Posterior vena cava (tissue), 2 donors: ENCODE measurements at places on chromosomes 2 and 18. TPM values are rescaled to one million over a fixed set of nuclear protein-coding genes. Genes with fewer than 3 reads are reported as not detected.

GRCh38 chr2:27843992-27844391, 46.2 kb downstream of the RBKS start:
- DNase-seq, result no peak

DNA sequence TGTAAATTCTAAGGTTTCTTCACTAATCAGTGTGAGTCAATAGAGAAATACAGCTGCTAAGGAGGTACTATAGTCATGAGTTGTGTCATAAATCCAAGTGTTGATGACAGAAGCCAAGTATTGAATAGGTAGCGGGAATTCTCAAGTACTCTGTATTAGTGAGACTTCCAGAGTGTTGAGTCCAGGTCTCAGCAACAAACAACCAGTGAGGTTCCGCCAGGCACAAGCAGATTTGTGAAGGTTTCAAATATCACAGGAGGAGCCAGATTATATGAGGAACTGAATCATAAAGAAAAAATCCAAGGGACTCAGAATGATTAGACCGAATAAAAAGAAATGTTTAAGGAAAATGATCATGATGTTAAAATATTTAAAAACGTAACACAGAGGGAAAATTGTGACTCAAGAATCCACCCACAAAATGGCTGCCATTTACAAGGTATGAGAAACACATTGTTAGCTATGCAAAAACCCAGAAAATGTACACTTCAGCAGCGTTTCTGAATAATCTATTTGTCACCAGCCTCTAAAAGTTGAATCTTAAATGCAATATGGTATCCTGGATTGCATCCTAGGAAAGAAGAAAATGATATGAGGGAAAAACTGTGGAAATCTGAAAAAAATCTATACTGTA, 27.3 kb upstream of the EVA1A start:
- DNase-seq, result no peak

- DNase-seq, result no peak
These were observed 16.8 kb upstream of the AGFG1 start for GRCh38 chr2:227455200-227455599.

DNA sequence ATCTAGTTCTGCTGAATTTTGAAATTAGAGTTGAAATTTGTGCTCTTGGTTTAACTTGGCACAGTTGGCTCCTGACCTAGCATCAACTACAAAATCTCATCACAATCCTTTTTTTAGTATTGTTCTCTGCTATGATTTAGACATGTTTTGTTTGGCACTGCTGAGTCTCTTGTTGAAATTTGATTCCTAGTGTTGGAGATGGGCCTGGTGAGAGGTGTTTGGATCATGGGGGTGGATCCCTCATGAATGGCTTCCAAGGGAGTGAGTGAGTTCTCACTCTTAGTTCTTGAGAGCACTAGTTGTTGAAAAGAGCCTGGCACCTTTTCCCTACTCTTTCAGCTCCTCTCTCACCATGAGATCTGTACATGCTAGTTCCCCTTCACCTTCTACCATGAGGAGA, 605.6 kb upstream of the SLC39A10 start:
- DNase-seq, result no peak

CCDC141 gene
- 6.2 TPM for total RNA-seq

- peak; percentile 94 for DNase-seq
These were observed 50.2 kb upstream of the SIGLEC15 start for GRCh38 chr18:45775241-45775676.

DNA sequence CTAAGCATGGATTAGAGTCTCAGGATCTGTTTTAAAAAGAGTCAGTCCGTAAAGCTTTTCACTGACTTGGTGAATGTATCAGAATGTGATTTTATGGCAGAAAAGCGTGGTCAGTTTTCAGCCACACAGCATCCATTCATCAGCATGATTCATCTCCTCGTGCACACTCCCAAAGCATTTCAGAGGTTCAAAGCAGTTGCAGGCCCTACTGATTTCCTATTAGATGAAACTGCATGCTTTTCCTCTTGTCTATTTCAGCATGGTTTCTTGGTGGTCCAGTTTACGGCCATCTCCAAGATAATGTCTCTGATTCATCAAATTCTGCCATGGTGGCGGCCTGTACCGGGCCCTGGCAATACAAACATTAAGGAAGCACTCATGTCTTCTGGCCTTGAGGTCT, 4.8 kb upstream of the PARD6G start:
- DNase-seq, result no peak

SERPINB3 gene
- not detected for total RNA-seq

GRCh38 chr2:29705616-29706015, 215.8 kb downstream of the ALK start:
- no peak for DNase-seq

DNA sequence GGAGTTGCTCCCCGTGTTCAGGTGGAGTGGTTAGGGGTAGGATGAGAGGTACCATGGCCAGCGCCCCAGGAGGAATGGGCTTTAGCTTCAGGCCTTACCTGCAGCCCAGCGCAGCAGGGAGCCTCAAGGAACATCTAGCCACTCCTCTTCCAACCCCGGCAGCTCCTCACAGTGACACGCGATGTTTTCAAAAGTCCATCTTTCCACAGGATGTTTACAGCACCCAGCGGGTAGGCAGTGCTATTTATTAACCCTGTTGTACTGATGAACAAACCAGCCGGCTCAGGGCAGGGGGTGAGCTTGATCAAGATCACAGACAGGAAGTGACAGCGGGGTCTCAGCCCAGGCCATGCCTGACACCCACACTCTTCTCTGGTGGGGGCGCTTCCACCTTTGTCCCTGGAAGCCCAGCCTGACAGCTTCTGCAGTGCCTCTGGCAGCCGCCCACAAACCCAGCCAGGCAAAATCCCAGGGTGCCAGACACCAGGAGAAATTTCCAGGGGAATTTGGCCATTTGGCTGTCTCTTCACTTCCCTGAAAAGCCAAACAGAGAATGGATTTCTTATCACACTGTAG, 18.4 kb upstream of the PRLH start:
- peak; percentile 61 for DNase-seq

GRCh38 chr2:224883700-224884099, 158.6 kb downstream of the DOCK10 start:
- DNase-seq, result no peak

HAAO gene
- 15.0 TPM for total RNA-seq

DNA sequence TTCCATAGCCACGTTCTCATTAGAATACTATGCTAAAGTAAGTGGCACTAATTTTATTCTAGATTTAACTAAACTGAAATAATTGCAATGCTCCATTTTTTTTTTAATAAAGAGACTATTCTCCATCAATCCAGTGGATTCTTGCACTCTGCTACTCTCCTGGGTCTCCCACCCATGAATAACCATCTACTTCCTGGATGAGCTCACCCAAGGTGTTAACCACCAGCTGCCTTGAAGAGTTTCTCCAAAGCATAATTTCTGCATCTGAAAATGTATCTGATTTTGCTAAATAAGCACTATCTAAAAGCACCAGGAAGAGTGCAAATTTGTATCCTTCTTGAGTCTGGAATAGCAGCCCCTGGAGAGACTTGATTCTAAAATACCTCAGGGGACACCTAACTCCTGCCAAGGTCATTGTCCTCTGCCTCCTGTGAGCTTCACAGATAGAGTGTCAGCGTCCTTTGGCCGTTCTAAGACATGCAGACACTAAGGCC, 41.6 kb upstream of the SH3BP4 start:
- DNase-seq, result no peak

DNA sequence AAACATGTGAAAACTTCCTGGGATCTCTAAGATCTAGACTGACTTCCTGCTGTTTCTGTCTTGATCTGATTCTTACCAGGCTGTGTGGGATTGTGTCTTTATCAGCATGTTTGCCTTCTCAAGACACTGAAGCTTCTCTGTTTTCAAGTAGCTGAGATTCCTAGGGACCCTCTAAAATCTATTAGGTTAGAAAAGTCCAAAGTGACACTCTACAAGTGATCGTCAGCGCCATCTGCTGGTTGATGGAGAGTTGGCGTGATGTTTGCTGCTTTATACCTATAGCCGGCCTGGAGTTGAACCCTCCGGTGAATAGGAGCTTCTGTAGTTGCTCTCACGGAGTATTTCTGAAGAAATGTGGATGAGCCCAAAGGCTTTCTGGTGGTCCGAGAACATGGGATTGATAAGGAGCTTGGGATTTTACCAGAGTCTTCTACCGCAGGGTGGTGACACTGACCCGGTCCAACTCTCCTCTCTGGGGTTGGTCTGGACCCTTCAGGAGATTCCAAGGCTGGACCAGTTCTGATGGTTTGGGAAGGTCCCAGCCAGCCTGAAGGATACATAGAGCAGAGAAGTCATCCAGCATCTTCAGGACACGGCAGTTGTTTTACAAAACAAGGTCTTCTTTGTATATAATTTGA, 96.0 kb upstream of the TTC39C start:
- DNase-seq, result peak; percentile 90

PTPRN gene
- not detected for total RNA-seq

DNA sequence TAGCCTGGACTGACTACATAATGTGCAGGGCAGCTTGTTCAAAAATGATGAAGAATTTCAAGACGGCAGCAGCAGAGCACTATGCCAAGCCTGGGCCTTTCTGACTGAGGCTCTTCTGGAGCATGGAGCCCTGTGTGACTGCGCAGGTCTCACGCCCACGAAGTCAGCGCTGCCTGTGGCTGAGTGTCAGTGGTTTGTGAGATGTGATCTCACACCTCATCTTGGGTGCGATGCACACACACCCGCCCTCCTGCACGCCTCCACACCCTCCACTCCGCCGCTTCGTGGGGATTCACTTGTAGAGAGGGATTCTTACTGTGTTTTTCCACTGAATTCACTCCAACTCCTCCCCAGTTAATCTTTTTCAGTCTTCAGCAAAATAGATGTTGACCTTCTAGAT, 103.9 kb downstream of the VIT start:
- no peak for DNase-seq

- DNase-seq, result no peak
These were observed 147.5 kb upstream of the TTC39C start for GRCh38 chr18:23867006-23867405.

GRCh38 chr2:194567661-194568017, 1089.4 kb upstream of the SLC39A10 start:
- DNase-seq, result no peak

GRCh38 chr18:62332964-62333695, 8.0 kb downstream of the TNFRSF11A start:
- no peak for DNase-seq

GRCh38 chr2:795531-796041, 118.4 kb upstream of the TMEM18 start:
- no peak for DNase-seq

- no peak for DNase-seq
These were observed 88.6 kb upstream of the BCL11A start for GRCh38 chr2:60641811-60642788.

DNA sequence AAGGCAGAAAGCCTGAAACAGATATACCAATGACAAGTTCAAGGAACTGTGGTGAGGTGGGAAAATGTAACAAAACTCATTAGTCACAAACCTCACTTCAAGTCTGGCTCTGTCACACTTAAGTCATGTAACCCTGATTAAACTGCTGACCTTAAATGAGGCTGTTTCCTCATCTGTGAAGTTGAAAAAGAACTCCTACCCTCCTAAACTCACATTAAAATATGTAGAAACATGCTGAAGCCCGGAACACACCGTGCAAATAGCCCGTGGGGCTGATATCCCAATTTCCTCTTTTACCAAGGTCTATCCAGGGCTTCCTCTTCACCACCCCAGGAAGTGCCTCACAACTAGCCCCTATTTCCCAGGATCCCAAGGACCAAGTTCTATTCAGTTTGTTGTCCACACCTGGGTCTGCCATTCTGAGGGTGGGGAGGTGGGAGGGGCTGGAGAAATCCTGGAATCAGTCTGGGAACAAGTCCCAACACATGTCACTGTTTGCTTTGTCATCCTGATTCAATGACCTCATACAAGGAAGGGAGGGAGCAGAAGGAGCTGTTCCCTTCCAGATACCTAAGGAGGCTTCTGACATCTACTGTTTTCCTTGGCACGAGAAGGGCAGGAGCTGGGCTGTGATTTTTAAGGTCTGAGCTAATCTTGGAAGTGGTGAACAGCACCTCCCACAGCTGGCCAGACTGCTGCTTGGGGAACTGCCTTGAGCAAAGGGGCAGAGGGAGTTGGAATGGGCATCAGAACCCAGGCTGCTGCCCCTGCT, 42.3 kb downstream of the SLC4A1AP start:
- DNase-seq, result peak; percentile 89

DNA sequence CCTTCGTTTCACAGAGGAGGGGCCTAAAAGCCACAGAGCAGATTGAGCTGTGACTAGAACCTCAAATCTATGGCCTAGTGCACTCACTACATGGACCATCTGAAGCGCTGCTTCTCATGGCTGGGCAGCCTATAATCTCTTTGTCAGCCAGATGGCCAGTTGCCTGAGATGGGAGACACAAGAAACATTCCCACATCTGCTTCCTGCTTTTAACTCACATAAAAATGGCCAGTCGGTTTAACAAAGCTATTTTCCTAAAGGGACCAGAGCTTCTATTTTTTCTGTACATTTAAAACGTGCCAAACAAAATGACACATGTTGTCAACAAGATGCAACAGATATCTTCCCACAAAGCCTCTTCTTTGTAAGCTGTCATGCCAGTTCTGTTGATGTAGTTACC, 173.8 kb downstream of the GFPT1 start:
- no peak for DNase-seq

- no peak for DNase-seq
These were observed 16.7 kb downstream of the LHCGR start for GRCh38 chr2:48738806-48739205.

SP140 gene
- 2.3 TPM for total RNA-seq

DNA sequence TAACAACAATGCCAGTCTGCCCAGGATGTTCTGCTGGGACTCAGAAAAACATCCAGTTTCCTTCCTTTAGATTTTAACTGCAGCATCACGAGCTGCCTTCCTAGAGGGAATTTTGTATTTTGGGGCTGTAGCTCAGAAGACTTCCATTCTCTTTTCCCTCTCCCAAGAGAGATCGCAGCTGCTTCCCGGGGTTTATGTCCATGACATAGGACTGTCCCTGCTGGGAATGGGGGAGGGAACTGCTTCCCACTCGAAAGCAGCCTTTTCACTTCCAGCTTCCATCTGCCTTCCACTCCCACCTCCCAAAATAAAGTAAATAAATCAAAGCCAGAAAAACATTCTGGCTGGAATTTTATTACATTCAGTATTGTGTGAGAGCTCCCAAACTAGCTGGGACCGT, 52.4 kb downstream of the LIMS1 start:
- DNase-seq, result no peak

DNA sequence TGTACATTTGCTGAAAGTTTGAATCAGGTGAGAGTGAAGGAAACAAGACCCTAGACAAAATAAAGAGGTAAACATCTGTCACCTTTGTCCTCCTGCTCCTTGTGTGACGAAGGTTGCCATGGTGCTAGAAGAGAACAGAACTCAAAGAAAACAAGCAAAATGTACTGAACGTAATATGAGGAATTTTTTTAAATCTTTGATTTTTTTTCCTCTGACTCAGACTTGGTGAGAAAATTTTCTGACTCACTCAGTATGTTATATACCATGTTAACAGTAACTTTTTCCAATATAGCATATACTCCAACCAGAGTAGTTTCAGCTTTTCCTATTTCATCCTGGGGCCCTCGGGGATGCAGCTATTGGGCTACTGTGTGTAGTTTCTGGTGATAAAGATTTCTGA, 2114.6 kb upstream of the PIK3C3 start:
- DNase-seq, result no peak

SERPINB11 gene
- not detected for total RNA-seq

C2orf74 gene
- 18.6 TPM for total RNA-seq
